Coronary artery (tissue), 2 donors: ENCODE measurements at places on chromosomes 2 and 18.

DNA sequence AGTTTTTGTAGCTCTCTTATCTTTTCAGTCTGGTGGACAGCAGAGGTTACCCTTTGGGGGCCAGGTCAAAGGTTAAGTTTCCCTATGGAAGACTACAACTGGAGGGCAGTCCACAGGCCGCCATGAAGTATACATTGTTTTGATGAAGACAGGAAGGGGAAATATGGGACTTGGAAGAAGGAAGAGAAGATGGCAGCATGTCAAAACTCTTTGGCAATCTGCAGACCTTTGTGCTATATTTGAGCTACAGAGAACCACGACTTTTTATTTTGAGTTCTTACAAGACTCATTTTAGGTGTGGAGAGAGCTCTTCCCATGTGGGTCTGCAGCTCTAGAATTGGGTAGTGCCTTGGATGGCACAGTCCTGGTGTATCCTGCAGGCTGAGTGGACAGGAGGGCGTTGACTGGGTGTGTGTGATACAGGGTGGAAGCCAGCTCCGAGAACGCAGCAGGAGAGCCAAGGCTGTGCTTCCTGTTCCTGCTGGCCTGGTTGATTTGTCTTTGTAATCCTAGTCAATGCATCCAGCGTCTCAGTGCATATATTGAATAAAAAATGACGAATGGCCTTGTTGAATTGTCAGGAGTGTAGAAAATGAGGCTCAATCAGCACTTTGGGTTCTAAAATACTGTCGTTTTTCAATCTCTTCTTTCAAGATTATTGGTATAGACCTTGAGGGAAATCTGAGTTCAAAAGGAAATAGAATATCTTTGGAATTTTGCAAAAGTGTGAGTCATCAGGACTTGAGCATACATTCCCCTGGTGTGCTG is 11.5 kb downstream of the ITGA6 start:
- DNase-seq: no peak

DNA sequence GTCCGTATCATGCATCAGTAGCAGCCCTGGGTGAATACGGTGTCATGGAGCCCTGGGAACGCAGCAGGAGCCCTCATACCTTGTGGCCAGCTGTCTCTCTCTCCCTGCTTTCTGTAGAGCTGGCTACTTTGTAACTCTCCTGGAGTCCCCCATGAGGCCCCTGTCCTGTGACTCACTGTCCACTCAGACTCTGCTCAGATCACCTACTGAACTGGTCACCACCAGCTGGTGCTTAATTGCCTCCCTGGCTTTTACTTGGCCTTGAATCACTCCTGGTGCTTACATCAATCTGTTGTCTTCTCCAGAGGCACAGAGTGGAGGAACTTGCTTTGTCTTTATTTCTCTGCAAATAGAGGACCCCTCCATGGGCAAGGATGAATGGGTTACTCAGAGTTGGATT is 172.7 kb downstream of the HRH4 start:
- no peak for DNase-seq

- DNase-seq: no peak
Observed at GRCh38 chr2:120261387-120262006, 8.8 kb downstream of the RALB start.

DNA sequence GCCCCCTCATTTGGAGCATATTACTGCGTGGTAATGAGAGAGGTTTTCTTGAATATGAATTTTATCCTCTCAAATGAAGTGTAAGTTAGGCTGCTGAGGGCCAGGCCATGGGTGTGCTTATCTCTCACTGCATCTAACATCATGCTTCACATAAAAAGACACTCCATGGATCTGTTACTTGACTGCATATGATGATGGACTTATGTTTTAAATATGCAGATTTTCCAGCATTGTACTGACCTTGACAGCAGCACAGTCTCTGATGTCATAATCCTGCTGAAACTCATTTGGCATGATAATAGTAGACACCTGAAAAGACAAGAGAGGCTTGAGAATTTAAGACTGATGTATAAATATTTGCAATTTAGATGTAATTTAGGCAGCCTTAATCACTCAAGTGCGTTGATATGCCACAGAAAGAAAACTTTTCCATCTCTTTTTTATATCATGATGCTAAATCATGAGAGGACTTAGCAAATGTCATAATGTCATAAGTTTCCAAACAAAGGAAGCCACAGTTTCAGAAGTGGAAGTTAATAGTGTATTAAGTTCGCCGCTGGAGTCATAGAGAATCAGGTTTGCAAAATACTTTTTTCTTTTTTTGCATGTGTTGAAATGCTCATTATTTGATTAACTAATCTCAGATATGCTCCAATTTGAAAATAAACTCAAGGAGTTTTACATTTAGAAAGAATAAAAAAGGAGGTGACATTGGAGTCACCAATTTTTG is 62.7 kb upstream of the CD302 start:
- no peak for DNase-seq

- DNase-seq: no peak
Observed at GRCh38 chr2:1690056-1690775, 54.1 kb downstream of the PXDN start.

DNA sequence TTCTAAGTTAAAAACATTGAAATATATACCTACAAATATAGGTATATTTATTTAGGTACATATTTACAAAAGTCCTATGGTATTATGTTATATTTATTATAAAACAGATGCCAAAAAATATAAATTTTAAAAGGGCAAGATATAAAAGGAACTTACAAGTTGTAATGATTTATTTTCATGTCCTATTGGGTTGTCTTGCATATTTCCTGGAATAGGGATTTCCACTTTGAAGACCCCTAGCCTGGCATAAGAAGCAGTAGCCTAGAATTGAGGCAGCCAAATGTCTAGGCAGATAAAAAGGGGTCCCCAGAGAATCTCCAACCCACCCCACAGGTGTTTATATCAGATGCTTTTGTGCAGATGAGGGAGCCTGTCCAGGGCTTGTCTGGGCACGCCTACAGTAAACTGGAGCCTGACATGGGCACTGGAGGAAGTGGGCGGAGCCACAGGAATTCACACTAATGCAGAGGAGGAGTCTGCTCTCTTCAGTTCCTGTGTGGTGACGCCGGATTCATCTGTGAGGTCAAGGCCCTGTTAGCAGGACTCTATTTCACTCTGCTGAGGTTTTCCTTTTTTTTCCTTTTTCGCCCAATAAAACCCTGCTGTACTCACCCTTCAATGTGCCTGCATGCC is 1088.9 kb upstream of the PIK3C3 start:
- DNase-seq: no peak

DNA sequence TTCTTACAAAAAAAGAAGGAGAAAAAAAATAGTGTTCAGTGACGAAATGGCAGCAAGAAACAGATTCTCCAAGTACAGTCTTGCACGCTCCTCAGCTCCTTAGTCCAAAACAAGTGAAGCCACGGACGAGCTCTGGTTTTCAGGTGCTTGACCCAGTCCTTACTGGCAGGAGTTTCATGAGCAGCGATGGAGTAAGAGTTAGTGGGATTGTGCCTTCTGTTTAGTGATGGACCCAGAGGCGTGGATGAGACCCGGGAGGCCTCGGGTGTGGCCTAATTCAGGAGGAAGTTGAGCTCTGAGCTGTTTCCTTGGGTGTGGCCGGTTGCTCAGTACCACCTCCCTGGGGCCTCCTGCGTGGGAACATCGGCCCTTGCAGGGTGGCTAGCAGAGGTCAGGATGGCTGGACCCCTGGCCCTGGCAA is 52.0 kb downstream of the KIF5C start:
- no peak for DNase-seq

GRCh38 chr2:158743879-158744278 is 51.2 kb upstream of the DAPL1 start:
- DNase-seq: no peak

- no peak for DNase-seq
Observed at GRCh38 chr2:240966457-240966905, 31.9 kb upstream of the SNED1 start.
